ENCODE measurements at places on chromosomes 2 and 18. TPM values are rescaled to one million over a fixed set of nuclear protein-coding genes. Genes with fewer than 3 reads are reported as not detected.

DNA sequence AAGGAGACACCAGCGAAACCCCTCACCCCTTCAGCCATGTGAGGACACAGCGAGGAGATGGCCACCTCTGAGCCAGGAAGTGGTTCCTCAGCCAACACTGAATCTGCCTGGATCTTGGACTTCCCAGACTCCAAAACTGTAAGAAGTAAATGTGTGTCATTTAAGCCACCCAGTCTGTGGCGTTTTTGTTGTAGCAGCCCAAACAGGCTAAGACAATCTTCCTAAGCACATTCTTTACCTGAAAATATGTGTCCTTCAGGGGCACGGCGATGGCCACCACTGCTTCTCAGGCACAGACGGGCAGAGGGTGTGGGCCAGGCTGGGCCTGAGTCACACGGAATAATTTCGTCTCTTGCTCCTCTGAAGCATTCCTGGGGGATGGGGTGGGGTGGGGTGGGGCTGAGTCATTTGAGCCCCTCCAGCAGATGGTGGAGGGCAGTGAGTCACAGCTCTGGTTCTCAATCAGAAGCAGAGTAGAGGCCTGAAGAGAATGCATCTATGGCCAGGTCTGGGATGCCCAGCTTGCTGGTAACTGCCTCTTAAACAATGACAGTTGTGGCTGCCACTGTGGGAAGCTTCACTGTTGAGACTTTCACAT lies 142.4 kb downstream of the CAPN13 start:
- H3K4me3 ChIP-seq, result no peak overlapping the region
- no peaks in the 10 kb centered on the region for H3K36me3 ChIP-seq
- H3K27ac ChIP-seq, result no peak overlapping the region
- H3K4me1 ChIP-seq, result no peaks in the 10 kb centered on the region
- no peak for DNase-seq

GRCh38 chr18:59062643-59063006 lies 77.1 kb upstream of the SEC11C start:
- H3K4me1 ChIP-seq, result no peaks in the 10 kb centered on the region
- no peak overlapping the region for H3K4me3 ChIP-seq
- no peak for DNase-seq
- no peaks in the 10 kb centered on the region for H3K27me3 ChIP-seq
- H3K36me3 ChIP-seq, result no peaks in the 10 kb centered on the region

Gene CPO
- total RNA-seq, result not detected

Gene BUB1
- total RNA-seq, result 1.3 TPM

DNA sequence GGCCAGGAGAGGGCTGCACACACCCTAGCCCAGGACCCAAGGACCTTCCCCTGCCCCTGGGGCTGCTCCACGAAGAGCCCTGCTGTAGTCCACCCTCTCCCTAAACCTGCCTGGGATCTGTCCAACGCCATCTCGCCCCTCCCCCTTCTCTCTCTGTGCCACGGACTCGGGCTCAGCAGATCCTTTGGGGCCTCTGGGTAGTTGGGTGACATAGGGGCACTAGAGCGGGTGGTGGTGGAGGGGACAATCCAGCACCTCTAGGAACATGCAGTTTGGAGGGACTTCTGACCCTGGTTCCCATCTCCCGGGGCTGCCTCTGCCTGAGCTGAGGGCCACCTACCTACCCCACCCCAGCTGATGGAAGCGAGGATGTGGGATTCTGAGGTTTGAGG lies 7.3 kb upstream of the CRYBA2 start:
- no peaks in the 10 kb centered on the region for H3K36me3 ChIP-seq
- H3K27me3 ChIP-seq, result no peaks in the 10 kb centered on the region
- DNase-seq, result no peak
- H3K27ac ChIP-seq, result peak overlapping the region; percentile 93

DNA sequence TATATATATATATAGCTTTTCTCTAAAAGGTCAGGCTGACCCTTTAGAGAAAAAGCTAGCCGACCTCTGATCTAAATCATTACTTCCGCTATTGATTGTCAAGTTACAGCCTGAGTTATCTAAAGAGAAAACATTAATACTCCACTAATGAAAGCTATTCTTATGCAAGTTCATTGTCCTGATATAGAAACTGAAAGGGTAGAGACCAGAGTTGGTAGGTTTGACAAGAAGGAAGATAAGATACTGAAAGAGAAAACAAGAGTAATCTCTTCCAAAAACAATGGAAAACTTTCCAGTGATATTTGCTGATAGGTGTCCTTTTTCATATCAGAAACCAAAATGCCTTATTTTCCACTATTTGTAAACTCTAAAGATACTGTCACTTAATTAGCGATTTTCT lies 62.8 kb upstream of the SLC39A10 start:
- no peak overlapping the region for H3K4me3 ChIP-seq
- peaks cover 2% of the 10 kb centered on the region for H3K4me1 ChIP-seq
- no peak for DNase-seq
- H3K27me3 ChIP-seq, result no peaks in the 10 kb centered on the region
- no peaks in the 10 kb centered on the region for H3K36me3 ChIP-seq
- no peak overlapping the region for H3K27ac ChIP-seq

DNA sequence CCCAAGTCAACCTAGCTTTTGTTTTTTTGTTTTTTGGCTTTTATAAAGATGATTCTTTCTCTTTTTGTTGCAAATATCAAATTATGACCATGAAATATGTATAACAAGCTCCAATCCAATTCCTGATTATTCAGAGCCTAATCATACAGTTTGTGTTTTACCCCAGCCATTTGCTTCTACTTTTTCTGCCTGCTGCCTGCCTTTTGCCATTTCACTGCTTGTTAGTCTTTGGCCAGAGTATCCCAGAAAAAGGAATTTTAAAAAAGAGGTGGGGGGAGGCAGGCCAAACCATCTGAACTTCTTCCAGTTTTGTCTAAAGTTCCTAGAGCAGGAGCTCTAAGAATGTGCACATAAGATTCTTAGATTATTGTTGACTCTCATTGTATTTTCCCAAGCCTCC lies 211.9 kb upstream of the VRK2 start:
- H3K27me3 ChIP-seq, result no peaks in the 10 kb centered on the region
- no peak overlapping the region for H3K4me3 ChIP-seq
- no peaks in the 10 kb centered on the region for H3K36me3 ChIP-seq
- no peaks in the 10 kb centered on the region for H3K4me1 ChIP-seq
- no peak overlapping the region for H3K27ac ChIP-seq

GRCh38 chr2:19361325-19361990 lies 3.0 kb upstream of the OSR1 start:
- H3K4me1 ChIP-seq, result no peaks in the 10 kb centered on the region
- no peak overlapping the region for H3K27ac ChIP-seq
- H3K27me3 ChIP-seq, result no peaks in the 10 kb centered on the region
- no peak for DNase-seq
- H3K4me3 ChIP-seq, result peak overlapping the region; percentile 44

Gene ZAP70
- total RNA-seq, result 1.8 TPM

DNA sequence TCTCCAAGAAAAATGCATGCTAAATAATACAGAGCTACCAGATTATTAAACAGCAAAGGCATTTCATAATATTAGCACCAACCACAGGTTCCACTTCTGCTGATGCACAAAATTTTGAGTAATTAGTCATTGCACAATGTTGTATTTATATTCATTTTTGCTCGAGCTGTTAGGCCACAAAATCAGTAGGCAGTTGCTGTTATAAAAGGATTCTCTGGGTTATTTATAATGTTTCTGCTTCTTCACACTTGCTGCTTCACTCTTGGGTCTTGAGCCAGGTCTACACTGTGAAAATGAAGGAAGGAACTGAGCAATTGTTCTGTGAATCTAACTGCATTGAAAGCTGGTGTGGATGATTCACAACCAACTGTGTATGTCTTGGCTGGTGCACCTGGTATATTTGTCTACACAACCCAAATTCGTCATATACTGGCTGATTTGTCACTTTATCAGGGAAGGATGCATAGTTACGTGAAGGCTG lies 38.3 kb downstream of the MRPL33 start:
- H3K27ac ChIP-seq, result no peak overlapping the region
- H3K4me3 ChIP-seq, result no peak overlapping the region
- H3K4me1 ChIP-seq, result no peaks in the 10 kb centered on the region
- DNase-seq, result no peak
- H3K36me3 ChIP-seq, result no peaks in the 10 kb centered on the region

DNA sequence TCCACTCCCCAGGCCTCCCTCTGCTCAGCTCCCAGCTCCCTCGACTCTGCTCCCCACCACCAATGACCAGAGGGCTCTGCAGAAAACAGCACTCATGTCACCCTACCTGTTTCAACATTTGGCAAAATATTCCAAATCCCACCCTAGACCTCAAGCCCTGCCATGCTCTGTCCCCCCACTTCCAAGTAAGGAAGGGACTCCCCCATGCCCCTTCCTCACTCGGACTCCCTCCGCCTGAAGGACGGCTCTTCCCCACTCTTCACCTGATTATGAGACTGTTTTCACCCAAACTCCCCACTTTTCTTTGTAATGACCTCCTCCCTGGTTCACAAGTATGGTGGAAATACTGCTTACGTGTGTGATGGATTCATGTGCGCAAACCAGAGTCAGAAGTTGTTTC lies 208.4 kb downstream of the MGAT5 start:
- H3K27me3 ChIP-seq, result no peaks in the 10 kb centered on the region
- H3K4me1 ChIP-seq, result no peaks in the 10 kb centered on the region
- H3K4me3 ChIP-seq, result no peak overlapping the region
- DNase-seq, result no peak
- H3K27ac ChIP-seq, result no peak overlapping the region

Gene IL1B
- not detected for total RNA-seq

Gene ERCC3
- 29.8 TPM for total RNA-seq

Gene XRCC5
- 152 TPM for total RNA-seq

DNA sequence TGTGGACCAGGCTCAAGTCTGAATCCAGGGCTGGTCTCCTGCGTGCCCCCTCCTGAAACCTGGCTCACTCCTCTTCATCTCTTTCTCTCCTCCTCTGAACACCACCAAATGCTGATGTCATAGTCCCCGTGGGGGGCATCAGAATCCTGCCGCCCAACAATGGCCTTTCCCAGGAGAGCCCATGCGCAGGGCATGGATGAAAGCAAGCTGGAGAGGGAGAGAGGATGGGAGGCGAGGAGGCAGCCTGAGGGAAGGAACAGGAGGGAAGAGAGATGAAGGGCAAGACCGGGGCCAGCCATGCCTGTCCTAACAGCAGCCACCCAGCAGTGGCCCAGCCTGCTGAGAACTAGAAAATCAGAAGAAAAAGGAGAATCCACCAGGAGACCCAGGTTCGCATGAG lies 22.3 kb upstream of the LPIN1 start:
- DNase-seq, result no peak
- no peak overlapping the region for H3K27ac ChIP-seq
- no peak overlapping the region for H3K4me3 ChIP-seq
- no peaks in the 10 kb centered on the region for H3K4me1 ChIP-seq
- H3K27me3 ChIP-seq, result no peaks in the 10 kb centered on the region
- no peaks in the 10 kb centered on the region for H3K36me3 ChIP-seq

GRCh38 chr18:50967714-50968661 lies at the start of gene ELAC1:
ELAC1 (plus strand) TSS chr18:50968040; CDS start chr18:50974405, 6,365 bp downstream.
- H3K36me3 ChIP-seq, result no peaks in the 10 kb centered on the region
- peak; percentile 62 for DNase-seq
- H3K27ac ChIP-seq, result peak within 1 kb of the TSS; percentile 98
- peaks cover 5% of the 10 kb centered on the region for H3K4me1 ChIP-seq
- H3K4me3 ChIP-seq, result peak within 1 kb of the TSS; percentile 91

GRCh38 chr2:118049816-118050140 lies 35.9 kb upstream of the CCDC93 start:
- H3K36me3 ChIP-seq, result no peaks in the 10 kb centered on the region
- no peaks in the 10 kb centered on the region for H3K27me3 ChIP-seq
- H3K4me3 ChIP-seq, result no peak overlapping the region

Gene PRSS56
- total RNA-seq, result not detected

- no peak overlapping the region for H3K27ac ChIP-seq
- no peak overlapping the region for H3K4me3 ChIP-seq
- no peak for DNase-seq
- no peaks in the 10 kb centered on the region for H3K27me3 ChIP-seq
These were observed 32.0 kb upstream of the PLB1 start for GRCh38 chr2:28463893-28464292.

GRCh38 chr2:201152999-201153815 lies 29.7 kb upstream of the CASP10 start:
- no peak overlapping the region for H3K27ac ChIP-seq
- DNase-seq, result no peak
- H3K27me3 ChIP-seq, result no peaks in the 10 kb centered on the region
- no peak overlapping the region for H3K4me3 ChIP-seq

GRCh38 chr2:216181351-216181750 lies 72.2 kb downstream of the XRCC5 start:
- no peak overlapping the region for H3K4me3 ChIP-seq
- no peaks in the 10 kb centered on the region for H3K27me3 ChIP-seq
- H3K4me1 ChIP-seq, result no peaks in the 10 kb centered on the region

Gene DNAJC5G
- 16.1 TPM for total RNA-seq

DNA sequence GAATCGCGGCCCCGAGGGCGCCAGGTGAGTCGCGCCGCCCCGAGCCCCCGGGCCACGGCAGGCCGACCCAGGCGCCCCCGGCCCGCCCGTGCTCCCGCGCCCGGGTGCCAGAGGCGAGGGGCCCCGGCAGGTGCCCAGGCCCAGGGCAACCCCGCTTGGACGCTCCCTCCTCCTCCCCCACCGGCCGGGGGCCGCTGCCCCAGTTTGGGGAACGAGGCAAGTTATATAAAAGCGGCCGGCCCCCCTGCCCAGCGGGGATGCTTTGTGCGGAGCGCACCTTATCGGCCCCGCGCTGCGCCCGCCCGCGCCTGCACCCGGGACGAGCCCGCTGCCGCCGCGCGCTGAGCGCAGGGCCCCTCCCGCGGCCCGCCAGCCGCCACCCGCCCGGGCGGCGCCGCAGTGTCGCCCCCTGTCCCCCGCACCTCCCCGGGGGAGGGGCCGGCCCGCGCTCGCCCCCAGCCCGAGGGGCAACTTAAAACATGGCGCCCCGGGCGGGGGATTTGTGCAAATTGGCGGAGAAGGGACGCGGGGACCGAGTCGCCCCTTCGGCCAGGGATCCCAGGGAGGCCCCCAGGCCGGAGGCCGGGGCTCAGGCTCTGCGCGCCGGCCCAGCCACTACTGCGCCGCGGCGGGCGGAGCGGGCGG lies 639 bp downstream of the EPB41L3 start:
- H3K27me3 ChIP-seq, result no peaks in the 10 kb centered on the region
- DNase-seq, result no peak
- no peaks in the 10 kb centered on the region for H3K36me3 ChIP-seq
- H3K4me3 ChIP-seq, result peak overlapping the region; percentile 54
- H3K4me1 ChIP-seq, result no peaks in the 10 kb centered on the region

Gene ASB18
- not detected for total RNA-seq

- no peaks in the 10 kb centered on the region for H3K36me3 ChIP-seq
- H3K27ac ChIP-seq, result no peak overlapping the region
- no peaks in the 10 kb centered on the region for H3K27me3 ChIP-seq
These were observed 408.7 kb upstream of the HS6ST1 start for GRCh38 chr2:128727404-128727803.

DNA sequence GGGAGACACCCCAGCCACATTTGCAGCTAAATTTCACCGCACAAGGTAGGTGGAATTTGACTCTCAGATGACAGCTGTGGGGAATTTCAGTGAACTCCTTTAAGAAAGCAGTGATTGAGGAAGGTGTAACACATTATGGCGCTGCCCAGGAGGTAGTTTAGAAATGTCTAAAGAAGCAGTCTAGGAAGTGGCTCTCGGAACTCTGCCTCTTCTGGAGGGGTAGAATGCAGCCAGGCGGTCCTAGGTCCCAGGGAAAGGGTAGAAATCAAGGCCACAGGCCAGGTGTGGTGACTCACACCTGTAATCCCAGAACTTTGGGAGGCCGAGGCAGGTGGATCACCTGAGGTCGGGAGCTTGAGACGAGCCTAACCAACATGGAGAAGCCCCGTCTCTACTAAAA lies 179.0 kb upstream of the HAAO start:
- no peak overlapping the region for H3K4me3 ChIP-seq
- H3K27ac ChIP-seq, result no peak overlapping the region
- H3K36me3 ChIP-seq, result no peaks in the 10 kb centered on the region
- no peak for DNase-seq

- H3K27me3 ChIP-seq, result no peaks in the 10 kb centered on the region
- H3K4me1 ChIP-seq, result peaks cover 5% of the 10 kb centered on the region
- H3K36me3 ChIP-seq, result no peaks in the 10 kb centered on the region
- no peak overlapping the region for H3K4me3 ChIP-seq
These were observed 24.2 kb upstream of the NFU1 start for GRCh38 chr2:69461404-69461803.
